ENCODE measurements at places on chromosomes 4 and X. TPM values are rescaled to one million over a fixed set of nuclear protein-coding genes. Genes with fewer than 3 reads are reported as not detected.

RPS6KA3 gene
- 68.8 TPM for total RNA-seq

SCML2 gene
- total RNA-seq, result 0.75 TPM

DNA sequence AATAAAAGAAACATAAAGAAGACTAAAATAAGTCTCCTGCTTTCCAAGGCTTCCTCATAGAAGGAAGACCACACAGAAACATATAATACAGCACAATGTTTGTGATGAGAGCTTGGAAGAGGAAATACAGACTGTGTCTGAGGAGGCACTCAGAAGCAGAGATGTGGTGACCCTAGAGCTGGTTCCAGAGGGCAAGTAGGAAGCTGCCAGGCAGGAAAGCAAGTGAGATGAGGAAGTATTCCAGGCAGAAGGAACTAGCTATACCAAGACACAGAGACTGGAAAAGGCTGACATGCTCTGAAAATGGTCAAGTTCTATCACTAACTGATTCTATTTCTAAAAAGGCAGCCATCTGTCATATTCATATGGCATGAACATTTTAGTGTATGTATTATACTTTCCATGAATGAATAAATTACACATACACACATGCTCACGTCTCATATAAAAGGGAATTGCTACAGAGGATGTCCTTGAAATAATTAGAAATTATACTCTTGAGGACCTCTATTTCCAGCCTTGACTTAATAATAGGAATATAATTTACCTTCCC lies 16.6 kb upstream of the HSFX2 start:
- DNase-seq, result no peak

GRCh38 chr4:98612318-98613250 lies 45.8 kb downstream of the TSPAN5 start:
- DNase-seq, result no peak

DNA sequence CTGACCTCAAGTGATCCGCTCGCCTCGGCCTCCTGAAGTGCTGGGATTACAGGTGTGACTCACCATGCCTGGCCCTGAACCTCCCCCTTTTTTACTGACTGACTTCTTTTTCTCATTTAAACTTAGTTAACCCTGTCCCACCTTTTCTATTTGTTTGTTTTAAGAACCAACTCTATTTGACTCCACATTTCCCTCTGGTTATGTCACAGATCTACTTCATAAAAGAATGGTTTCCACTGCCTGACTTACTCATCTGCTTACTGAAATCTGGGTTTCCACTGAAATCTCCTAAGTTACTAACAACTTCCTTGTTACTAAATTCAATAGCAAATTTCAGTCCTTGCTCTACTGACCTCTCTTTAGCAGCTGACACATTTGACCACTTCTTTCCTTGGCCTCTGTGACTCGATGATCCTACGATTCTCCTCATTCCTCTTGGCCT lies 28.0 kb upstream of the NSUN7 start:
- no peak for DNase-seq

- DNase-seq, result no peak
These were observed 122.0 kb downstream of the CORIN start for GRCh38 chr4:47715716-47716416.

Data from T-cell (primary cell).